Epithelial cell of esophagus (primary cell): ENCODE measurements at places on chromosomes 1 and 21.

- no peak for DNase-seq
These were observed 53.6 kb upstream of the MAP10 start for GRCh38 chr1:232751393-232752140.

DNA sequence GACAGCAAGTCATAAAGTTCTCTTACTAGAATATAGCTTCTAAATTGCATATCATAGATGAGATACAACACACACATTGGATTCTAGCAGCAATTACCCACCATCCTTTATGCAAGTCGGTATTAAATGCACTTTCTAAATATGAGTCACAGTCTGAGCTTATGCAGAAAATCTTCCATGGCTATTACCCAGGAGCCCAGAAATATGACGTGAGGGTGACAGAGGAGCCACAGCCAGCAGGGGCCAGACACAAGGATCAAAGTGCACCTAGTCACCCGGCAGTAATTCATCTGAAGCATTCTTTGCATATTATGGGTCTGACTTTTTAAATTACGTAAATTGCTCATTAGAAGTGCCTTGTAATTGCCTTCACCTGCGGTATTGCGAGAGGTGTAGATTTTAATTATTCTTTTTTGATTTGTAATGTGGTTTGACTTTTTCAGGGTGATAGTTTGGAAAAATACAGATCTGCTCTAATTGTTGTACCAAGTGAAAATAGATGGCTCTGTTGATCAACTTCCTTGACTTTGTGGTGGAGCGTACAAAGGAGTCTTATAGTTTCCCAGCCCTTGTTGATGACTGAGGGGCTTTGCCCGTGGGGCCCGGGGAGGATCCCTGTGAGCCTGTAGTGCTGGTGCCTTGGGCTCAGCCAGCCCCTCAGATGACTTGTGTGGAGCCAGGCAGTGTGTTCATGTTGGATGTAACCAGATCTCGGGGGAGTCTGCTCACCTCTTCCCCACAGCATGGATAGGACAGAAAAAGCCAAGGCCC lies 470.0 kb upstream of the VAMP3 start:
- DNase-seq: peak; percentile 73

GRCh38 chr1:203657748-203658134 lies 31.1 kb downstream of the ATP2B4 start:
- no peak for DNase-seq

DNA sequence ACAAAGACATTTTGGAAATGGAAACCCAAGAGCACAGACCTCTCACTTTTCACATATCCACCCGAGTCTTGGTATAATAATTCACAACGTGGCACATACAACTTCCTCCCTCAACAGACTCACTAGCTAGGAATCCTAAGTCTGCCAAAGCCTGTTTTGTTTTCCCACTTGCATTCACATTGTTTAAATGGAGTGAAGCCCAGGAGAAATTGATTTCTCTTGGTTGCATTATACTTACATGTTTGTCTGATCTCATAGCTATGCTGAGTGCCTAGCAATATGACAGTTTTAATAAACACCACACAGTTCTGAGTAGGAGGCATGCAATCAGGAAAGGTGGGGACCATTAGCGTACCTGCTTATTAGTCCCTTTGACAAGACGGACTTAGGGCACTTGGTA lies 348.6 kb upstream of the ADGRL4 start:
- peak; percentile 17 for DNase-seq

- DNase-seq: no peak
These were observed 53.8 kb upstream of the DPH5 start for GRCh38 chr1:101079341-101079740.

- DNase-seq: peak; percentile 24
These were observed 92.6 kb downstream of the ADGRL4 start for GRCh38 chr1:78913950-78914349.

GRCh38 chr1:86912281-86912900 lies 1.5 kb downstream of the SELENOF start:
- DNase-seq: no peak

GRCh38 chr1:189939967-189940366 lies 537.7 kb downstream of the BRINP3 start:
- peak; percentile 19 for DNase-seq

DNA sequence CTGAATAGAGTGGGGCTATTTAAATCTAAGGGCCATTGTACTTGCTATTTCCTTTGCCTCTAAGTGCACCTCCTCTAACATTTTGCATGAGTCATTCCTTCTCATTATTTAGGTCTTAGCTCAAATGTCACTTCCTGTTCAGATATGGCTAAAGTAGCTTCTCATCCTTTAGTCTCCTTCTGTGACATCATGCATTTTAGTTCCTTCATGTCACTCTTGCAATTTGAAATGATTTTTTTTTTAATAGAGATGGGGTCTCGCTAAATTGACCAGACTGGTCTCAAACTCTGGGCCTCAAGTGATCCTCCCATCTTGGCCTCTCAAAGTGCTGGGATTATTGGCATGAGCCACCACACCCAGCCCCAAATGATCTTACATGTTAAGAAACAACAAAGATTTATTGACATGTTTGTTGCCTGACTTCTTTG lies 6.6 kb downstream of the TBX19 start:
- DNase-seq: peak; percentile 61

GRCh38 chr1:41482001-41482765 lies 2.3 kb downstream of the EDN2 start:
- peak; percentile 81 for DNase-seq

DNA sequence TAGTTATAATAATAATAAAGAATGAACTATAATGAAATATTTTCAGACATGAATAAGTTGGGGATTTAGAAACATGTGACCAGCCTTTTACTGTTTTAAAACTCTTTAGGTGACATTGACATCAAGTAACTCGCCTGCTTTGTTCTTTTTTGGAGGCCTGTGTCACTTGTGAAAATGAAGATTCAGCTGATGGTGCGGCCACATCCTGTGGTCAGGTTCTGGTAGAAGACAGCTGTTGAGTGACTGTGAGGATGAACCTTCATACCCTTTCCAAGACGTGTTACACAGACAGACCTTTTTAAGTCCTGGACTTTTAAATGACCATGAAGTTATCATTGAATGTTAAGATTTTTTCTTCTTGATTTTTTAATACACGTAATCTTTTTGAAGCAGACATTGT lies 10.3 kb downstream of the UTS2 start:
- DNase-seq: no peak

DNA sequence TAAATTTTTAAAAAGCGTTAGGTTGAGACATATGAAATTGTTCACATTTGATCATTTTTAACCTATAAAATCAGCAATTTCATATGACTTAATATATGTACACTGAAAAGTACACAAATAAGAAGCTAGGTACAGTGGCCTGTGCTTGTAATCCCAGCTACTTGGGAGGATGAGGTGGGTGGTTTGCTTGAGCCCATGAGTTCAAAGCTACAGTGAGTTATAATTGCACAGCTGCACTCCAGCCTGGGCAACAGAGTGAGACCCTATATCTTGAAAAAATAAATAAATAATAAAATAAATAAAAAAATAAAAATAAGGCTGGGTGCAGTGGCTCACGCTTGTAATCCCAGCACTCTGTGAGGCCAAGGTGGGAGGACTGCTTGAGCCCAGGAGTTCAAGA lies 5.2 kb upstream of the EPB41 start:
- no peak for DNase-seq

DNA sequence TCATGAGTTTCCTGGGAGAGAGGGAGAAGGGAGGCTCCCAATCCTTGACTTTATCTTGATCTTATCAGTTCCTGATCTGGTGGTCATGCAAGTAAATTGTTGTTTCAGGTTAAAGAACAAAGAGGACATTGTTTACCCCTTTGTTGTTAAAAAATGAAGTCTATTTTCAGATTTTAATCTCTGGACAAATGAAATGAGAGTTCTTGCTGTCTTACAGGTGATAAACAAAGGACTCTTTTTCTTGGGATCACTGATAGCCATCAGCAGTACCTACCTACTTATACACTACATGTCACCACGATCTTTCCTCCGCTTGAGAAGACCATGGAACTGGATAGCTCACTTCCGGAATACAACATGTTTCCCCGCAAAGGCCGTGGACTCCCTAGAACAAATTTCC lies 48.4 kb downstream of the CHML start:
- DNase-seq: no peak

- no peak for DNase-seq
These were observed 666 bp downstream of the CSF3R start for GRCh38 chr1:36481771-36482723.

- DNase-seq: peak; percentile 99
These were observed 2.4 kb downstream of the VPS13D start for GRCh38 chr1:12232221-12232620.

- DNase-seq: no peak
These were observed 256.5 kb downstream of the FGGY start for GRCh38 chr1:59553371-59553770.

- no peak for DNase-seq
These were observed 14.9 kb downstream of the PODN start for GRCh38 chr1:53076721-53077598.

GRCh38 chr1:23029337-23029736 lies 10.1 kb downstream of the KDM1A start:
- DNase-seq: no peak

DNA sequence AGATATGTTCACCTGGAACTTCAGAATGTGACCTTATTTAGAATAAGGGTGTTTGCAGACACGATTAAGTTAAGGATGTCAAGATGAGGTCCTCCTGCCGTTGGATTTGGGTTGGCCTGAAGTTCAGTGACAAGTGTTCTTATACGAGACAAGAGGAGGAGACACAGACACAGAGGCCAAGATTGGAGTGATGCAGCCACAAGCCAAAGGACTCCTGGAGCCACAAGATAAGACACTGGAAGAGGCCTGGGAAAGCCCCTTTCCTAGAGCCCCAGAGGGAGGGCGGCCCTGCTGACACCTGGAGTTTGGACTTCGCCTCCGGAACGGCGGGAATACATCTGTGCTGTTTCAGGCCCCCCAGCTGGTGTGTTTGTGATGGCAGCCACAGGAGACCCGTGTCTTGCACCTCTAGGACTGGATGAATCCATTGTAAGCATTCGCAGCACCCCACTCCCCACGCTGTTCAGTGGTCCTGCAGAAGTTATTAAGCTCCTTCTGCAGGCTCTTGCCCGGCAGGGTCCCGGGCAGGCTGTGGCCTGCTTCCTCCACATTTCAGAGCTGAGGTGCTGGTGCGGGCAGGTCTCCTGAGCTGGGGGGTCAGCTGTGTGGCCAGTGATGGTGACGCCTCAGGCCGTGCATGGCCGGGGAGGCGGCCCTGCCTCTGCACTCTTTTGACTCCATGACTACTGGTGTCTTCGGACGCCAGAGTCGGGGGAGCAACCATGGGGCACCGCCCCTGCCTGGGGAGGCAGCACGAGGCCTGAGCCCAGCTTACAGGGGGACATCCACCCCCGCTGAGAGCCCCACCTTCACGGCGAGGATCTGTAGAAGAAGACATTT lies 34.6 kb downstream of the UMODL1 start:
- DNase-seq: no peak

- no peak for DNase-seq
These were observed 58.5 kb downstream of the LACTBL1 start for GRCh38 chr1:22914156-22914555.

DNA sequence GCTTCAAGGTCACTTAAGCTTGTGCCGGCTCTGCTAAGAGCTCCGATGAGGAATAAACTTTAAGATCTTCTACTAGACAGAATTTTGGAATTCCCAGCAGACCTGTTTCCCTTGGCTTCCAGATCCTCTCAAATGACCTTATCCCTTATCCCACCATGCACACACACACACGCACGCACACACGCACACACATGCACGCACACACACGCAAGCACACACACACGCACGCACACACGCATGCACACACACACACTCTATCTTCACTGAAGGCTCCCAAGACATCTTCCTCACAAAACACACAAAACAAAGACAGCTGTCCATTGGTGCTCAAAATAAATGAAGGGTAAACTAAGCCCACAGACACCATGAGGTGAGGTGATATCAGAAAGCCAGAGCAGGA lies 659.9 kb downstream of the KIF26B start:
- DNase-seq: no peak

- DNase-seq: no peak
These were observed 60.6 kb upstream of the LRRC8B start for GRCh38 chr1:89464008-89464407.

GRCh38 chr1:56206391-56206790 lies 373.0 kb downstream of the PLPP3 start:
- DNase-seq: no peak

DNA sequence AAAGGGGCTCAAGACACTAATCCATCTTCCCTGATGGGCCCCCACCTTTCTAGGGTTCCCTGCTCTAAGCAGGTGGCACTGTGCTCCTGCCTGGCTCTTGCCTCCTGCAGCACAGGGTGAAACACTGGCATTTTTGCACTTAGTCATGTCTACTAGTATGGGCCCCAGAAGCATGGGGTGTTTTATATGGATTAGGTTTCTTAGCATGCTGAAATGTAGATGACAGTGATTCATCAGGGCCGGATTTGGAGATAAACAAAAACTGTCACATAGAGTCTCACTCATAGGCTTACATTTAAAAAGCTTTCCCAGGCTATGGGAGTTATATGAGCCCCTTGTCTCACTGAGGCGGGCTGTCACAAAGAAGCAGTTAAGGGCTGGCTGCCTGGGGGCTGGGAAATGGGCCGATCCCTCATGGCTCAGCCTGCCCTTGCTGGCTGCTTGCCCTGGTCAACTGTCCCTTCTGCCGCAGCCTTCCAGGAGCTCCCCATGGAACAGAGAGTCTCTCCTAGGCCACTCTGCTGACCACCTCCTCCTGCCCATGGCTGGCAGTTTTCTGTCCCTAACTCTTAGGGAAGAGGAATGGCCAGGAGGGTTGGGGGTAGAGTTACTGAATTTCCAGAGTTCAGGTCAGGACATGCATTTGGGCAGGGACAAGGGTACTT lies 6.5 kb downstream of the GALNT2 start:
- peak; percentile 84 for DNase-seq

DNA sequence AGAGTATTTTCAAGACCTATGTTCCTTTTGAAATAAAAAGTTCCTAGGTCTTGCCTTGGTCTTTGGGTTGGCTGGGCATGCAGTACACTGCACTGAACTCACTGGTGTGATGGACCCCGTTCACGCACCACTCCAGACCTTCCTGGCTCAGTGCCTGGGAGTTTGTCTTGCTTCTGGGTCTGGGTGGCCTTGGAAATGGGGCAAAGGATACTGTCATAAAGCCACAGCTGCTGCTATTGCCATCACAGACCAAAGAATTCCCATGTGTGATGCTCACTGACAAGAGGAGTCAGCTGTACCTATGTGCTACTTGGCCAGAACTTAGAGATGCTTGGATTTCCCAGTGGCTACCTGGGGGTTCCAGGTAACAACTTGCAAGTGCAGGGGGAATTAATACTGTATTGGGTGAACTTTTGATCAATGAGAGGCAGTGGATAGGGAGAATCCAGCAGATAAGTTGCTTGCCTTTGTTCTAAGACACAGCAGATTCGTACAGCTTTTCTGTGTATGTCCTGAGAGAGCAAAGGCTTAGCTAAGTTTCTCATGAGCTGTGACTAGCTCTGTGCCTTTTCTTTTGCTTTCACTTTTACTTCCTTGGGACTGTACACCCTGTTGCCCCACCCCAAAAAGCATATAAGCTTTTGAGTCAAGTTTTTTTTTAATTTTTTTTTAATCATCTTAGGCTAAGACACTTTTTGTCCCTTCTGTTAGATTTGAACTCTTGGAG lies 115.3 kb downstream of the RUNX1 start:
- DNase-seq: no peak

GRCh38 chr1:165218731-165219130 lies 137.8 kb downstream of the LMX1A start:
- no peak for DNase-seq
